Common myeloid progenitor, CD34-positive (primary cell): ENCODE measurements at places on chromosomes 3 and 15.

DNA sequence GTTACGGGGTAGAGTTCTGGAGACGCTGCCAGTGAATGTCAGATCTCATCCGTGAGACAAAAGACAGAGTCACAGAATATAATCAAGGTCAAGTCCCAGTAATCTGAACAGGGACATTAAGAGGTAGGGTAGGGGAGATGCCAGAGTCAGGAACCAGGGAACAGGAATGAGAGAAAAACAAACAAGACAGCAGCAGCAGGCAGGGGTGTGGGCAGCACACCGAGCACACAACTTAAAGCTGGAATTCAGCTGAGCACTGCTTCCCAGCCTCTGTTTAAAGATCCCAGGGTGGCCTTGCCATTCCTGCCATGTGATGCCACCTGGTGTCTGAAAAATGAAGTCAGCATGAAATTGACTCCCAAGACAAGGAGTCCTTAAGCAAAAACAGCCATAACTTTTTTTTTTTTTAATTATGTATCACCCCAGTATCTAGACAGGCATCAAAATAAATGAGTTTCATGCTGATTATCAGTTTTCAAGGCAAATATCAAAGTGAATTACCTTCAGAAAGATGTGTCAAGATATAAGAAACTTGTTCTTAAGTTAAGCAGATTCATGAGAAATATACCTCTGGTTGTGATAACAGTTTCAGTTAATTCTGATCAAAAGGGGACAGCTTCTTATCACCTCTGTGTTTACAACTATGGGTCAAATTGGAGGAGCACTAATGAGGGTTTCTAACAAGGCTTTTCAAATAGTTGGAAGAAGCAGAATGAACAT is 203.7 kb downstream of the SLC9A9 start:
- no peaks in the 10 kb centered on the region for H3K36me3 ChIP-seq
- H3K4me3 ChIP-seq = no peak overlapping the region
- H3K4me1 ChIP-seq = no peaks in the 10 kb centered on the region
- H3K27me3 ChIP-seq = no peaks in the 10 kb centered on the region
- H3K27ac ChIP-seq = no peak overlapping the region

DNA sequence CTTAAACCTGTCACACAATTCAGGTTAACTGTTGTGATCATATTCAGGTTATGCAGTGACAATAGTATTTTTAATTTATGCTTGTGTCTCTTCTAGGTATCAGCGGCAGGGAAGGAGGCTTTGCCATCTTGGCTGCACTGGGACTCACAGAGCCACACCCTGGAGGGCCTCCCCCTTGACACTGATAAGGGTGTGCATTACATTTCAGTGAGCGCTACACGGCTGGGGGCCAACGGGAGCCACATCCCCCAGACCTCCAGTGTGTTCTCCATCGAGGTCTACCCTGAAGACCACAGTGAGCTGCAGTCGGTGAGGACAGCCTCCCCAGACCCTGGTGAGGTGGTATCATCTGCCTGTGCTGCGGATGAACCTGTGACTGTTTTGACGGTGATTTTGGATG is 23.6 kb upstream of the BSN start:
- peaks cover 19% of the 10 kb centered on the region for H3K36me3 ChIP-seq
- no peak overlapping the region for H3K4me3 ChIP-seq
- no peak for DNase-seq
- H3K27me3 ChIP-seq = no peaks in the 10 kb centered on the region
- H3K4me1 ChIP-seq = no peaks in the 10 kb centered on the region

DNA sequence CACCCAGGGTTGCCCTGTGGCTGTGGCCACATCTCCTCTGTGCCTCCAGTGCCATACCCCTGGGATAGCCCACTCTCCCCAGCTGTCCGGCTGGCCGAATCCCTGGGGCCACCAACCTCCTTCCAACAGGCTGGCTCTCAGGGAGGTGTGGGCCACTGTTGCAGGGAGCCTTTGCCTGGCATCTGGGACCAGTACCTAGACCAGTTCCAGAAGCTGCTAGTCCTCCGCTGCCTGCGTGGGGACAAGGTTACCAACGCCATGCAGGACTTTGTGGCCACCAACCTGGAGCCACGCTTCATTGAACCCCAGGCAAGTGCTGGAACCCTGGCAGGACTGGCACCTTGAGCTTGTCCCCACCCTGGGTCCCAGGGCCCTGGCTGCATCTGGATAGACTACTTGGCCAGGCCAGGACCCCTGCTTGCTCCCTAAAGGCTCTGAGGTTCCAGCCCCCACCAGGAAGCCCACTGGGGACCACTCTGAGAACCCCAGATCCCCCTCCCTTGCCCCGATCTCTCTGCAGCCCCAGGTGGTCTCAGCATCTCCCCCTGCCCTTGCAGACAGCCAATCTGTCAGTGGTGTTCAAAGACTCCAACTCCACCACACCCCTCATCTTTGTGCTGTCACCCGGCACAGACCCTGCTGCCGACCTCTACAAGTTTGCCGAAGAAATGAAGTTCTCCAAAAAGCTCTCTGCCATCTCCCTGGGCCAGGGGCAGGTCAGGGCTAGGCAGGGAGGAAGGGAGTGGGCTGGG is 50.0 kb downstream of the SEMA3G start:
- DNase-seq = no peak
- H3K36me3 ChIP-seq = peaks cover 4% of the 10 kb centered on the region
- no peaks in the 10 kb centered on the region for H3K4me1 ChIP-seq

GRCh38 chr15:82621970-82622369 is 25.2 kb downstream of the CPEB1 start:
- no peak overlapping the region for H3K27ac ChIP-seq
- no peaks in the 10 kb centered on the region for H3K4me1 ChIP-seq
- H3K4me3 ChIP-seq = no peak overlapping the region
- H3K27me3 ChIP-seq = no peaks in the 10 kb centered on the region

DNA sequence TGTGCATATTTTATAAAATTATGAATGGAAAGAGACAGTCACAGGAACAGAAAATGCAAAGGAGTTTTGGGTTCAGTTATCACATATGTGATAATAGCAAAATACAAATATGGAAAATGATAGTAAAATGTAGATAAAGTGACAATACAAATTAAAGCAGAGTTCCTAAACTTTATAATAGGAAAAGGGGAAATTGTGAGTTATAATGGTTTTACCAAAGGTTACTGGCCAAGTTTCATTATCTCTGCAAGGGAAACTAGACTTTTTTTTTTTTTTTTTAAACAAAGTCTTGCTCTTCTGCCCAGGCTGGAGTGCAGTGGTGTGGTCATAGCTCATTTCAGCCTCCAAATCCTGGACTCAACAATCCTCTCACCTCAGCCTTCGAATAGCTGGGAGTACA is 228.7 kb upstream of the CGNL1 start:
- no peak overlapping the region for H3K4me3 ChIP-seq
- peaks cover 4% of the 10 kb centered on the region for H3K36me3 ChIP-seq
- no peaks in the 10 kb centered on the region for H3K27me3 ChIP-seq
- H3K4me1 ChIP-seq = peaks cover 4% of the 10 kb centered on the region
- H3K27ac ChIP-seq = no peak overlapping the region
- DNase-seq = no peak
